ENCODE measurements at places on chromosomes 5 and 9.

- DNase-seq, result no peak
These were observed 2.8 kb downstream of the RXRA start for GRCh38 chr9:134328841-134329575.

- no peak for DNase-seq
These were observed 65.7 kb upstream of the TNFAIP8 start for GRCh38 chr5:119290161-119290569.

DNA sequence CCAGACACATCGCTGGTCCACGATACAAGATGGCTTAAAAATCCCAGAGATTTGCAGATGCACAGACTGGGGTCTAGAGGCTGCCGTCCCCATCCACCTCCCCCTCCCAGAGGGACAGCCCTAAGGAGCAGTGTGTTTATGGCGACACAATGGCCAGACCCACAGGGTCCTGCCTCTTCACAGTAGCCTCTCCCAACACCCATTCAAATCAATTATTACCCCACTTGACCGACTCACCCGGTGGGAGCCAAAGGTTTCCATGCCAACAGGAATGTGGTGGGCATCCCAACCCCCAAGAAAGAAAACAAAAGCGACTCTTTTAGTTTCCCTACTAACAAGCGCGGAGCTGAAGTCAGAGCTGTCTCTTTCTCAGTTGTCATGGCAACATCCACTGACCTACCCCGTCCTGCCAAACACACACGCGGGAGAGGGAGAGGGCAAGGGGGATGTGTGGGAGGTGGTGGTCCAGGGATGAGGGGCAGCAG is 209.0 kb downstream of the TTLL11 start:
- DNase-seq, result no peak

DNA sequence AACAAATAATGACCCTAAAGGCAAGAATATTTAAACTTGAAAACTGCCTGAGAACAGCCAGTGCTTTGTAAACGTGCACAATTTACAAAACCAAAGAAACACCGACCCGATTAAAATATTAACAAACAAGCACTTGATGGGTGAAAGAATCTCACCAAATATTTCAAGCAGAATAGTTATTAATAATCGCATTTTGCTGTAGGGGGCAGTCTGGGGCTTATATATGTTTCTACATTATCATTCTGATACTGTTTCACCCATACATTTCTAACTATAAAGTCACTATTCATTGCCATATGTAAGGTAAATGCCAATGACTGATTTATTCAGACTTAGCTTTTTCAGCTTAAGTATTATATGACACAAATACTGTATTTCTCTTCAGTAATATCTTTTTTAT is 37.7 kb downstream of the UBAP2 start:
- no peak for DNase-seq

DNA sequence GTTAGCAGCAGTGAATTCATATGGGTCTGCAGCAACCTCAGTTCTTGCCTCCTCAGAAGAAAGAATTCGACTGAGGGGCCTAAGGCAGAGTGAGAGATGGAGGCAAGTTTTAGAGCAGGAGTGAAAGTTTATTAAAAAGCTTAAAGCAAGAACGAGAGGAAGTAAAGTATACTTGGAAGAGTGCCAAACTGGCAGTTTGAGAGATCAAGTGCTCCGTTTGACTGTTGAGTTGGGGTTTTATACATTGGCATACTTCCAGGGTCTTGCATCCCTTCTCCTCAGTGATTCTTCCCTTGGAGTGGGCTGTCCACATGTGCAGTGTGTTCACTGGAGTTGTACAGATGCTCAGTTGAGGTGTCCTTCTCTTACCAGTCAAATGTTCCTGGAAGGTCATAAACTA is 203.6 kb downstream of the SPATA31D1 start:
- DNase-seq, result no peak

GRCh38 chr9:94720846-94721549 is 5.5 kb upstream of the AOPEP start:
- DNase-seq, result no peak

- no peak for DNase-seq
These were observed 206.1 kb upstream of the COX7C start for GRCh38 chr5:86411596-86411995.

DNA sequence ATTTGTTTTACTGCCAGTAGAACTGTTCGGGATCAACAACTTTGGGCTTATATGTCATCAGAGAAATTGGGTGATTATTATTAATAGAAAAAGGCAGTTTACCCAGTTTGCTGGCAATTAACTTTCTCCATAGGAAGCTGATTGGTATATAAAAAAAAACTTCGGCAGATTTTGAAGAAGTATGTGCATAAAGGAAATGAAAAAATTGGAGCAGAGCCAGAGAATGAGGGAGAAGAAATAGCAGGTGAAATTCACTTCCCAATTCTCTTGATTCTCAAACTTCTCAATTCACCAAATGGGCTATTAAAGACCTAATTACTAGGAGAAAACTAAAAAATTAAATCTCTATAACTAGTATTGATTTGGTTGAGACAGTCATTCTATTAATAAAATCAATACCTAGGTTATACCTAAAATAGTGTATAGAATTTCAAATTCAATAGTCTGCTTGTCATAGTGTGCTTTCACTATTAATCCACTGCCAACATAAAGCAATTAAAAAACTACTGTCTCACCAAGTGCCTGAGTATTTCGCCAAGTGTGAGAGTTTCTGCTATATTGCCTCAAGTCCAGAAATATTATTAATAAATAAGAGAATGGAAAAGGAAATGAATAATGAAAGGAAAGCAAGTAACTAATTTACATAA is 47.5 kb downstream of the STX17 start:
- DNase-seq, result no peak

GRCh38 chr5:62701036-62701435 is 122.4 kb downstream of the LRRC70 start:
- no peak for DNase-seq

GRCh38 chr5:135869276-135869675 is 26.4 kb downstream of the IL9 start:
- DNase-seq, result no peak

GRCh38 chr5:53430618-53431252 is 49.7 kb upstream of the FST start:
- DNase-seq, result no peak

- no peak for DNase-seq
These were observed 160.9 kb upstream of the SLC30A5 start for GRCh38 chr5:68932830-68933434.

DNA sequence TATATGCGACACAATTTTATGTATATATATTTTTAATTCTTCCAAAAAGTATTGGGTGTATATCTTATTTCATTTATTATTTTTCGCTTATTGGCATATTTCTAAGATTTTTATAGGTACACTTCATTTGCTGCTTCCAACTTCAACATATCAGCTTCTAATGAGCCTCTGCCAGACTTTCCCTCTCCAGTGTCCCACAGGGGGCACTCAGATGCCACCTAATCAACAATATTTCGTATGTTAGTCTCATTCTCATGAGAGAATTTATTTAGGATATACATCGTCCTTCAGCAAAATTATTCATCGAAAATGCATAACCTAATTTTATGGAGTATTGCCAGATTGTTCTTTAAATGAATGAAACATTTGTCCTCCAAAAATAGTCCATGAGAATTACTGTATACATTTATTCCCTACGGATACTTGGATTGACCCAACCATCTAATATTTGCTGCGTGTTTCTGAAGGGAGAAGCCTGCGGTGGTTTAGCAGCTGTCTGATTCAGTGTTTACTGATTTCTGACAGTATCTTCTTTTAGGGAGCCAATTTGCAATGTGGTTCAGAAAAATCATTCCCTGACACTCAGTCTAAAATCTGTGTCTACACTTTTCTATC is 100.6 kb upstream of the SELENOP start:
- DNase-seq, result peak; percentile 34

DNA sequence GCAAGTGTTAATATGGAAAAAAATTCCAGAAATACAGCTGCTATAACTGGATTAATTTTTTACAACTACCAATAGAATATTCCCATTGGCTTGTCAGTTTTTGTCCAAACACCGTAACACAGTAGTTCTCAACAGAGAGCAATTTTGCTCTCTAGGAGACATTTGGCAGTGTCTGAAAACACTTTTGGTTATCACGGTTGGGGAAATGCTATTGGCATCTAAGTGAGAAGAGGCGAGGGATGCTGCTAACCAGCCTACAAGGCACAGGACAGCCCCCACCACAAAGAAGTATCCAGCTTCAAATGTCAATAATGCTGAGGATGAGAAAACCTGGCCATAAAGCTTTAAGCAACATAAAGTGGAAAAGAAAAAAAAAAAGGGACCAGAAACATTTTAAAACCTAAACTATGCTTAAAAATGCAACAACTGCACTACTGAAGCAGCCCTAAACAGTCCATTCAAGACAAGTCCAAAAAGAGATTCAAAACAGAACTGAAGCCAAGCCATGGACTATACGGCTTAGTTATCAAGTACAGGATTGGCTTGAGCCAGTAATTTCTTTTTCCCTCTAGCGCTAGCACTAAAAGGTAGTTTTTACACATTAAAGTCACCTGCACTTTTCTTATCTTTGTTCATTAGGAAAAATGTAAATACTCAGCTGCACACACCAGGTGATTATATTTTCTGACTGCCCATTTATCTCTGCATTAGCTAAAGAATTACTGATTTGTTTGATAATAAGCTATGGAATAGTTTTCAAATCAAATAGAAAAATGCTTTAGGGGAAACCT is 83.9 kb downstream of the NR3C1 start:
- no peak for DNase-seq

- no peak for DNase-seq
These were observed 258.6 kb downstream of the CRB2 start for GRCh38 chr9:123614306-123615263.

- DNase-seq, result no peak
These were observed 136.0 kb upstream of the OSMR start for GRCh38 chr5:38709678-38710306.
